KG1 (cell line): ENCODE measurements at places on chromosomes 2 and 18.

DNA sequence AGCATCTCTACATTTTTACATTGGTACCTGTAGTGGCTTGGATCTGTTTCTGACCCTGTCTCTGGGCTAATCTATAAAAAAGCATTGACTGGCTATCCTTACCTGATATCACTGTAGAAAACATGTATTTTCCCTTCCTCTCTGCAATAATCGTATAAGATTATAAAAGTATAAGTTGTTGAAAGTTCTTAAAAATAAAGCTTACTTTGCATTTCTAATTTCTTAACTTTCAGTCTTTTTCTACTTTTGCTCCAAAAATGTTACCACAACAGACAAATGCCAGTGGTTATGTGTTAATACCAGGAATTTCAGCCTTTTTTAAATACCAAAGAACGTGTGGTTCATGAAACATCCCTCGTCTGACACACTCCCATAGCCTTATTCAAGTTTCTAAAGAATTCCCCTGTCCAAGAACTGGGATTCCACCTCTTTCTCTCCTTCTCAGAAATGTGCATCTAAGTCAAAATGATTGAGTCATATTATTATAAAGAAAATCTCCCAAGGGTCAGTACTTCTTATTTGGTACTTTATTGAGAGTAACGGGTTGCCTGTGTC, 28.5 kb upstream of the ACKR3 start:
- no peak for DNase-seq

GRCh38 chr2:204258890-204259289, 286.4 kb upstream of the PARD3B start:
- no peak for DNase-seq

GRCh38 chr2:67668538-67668937, 271.4 kb downstream of the ETAA1 start:
- no peak for DNase-seq

DNA sequence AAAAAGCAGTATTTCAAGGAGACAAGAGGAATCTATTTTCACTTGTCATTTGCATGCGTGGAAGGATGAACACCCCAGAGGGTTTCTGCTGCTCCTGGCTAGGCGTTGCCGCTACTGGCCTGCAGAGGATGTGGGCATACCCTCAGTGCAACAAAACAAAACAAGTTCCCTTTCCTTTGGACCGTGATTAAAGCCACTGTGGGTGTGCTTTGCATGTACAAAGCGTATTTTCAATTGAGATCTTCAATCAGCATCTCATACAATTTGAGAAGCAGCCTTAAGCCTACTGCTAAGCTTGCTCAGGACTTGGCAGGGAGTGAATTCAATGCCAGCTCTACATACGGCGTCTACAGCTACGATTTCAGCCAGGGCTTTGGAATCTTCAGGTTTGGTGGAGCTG, 298.4 kb downstream of the LPIN1 start:
- no peak for DNase-seq
